ENCODE measurements at places on chromosomes 1 and 21.

GRCh38 chr1:205286335-205286950 is 35.1 kb downstream of the NUAK2 start:
- DNase-seq, result peak; percentile 80

DNA sequence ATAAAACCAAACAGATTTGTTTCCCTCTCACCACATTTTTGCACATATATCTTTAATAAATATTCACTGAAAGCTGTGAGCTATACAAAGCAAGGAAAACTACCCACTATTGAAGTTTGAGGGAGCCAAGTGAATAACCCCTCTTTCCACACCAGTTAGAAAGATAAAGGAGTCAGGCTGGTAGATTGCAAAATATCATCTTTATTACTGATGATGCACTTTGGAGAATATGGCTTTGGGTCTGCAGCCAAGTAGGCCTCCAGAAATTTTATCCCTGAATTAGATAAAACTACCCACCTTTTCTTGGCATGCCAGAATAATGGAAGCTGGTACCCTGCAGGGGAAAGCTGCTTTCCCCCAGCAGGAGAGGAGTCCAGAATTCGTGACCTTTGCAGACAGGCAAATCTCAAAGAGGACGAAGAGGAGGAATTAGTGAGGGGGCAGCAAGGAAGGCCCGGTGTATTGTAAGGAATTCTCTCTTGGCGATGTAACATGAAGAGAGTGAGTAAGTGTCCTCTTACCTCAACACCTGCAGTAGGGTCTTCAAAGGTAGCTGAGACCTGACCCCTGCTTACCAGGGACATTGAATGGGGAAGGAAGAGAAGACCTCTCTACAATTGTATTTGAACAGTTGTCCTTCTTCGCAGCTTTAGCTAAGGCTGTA is 84.7 kb downstream of the LRRC8D start:
- DNase-seq, result no peak

- no peak for DNase-seq
Measured at GRCh38 chr1:165389609-165390008, 33.1 kb upstream of the LMX1A start.

GRCh38 chr1:22317920-22318243 is 133.8 kb upstream of the ZBTB40 start:
- no peak for DNase-seq
